Stimulated activated CD4-positive, alpha-beta T cell treated with anti-CD3 and anti-CD28 coated beads, Interleukin-4, amount 100 ng/mL, for 24 hours (primary cell): ENCODE measurements at places on chromosomes 13 and 19.

- DNase-seq: no peak
These were observed 823.5 kb downstream of the GPC5 start for GRCh38 chr13:92221916-92222315.

DNA sequence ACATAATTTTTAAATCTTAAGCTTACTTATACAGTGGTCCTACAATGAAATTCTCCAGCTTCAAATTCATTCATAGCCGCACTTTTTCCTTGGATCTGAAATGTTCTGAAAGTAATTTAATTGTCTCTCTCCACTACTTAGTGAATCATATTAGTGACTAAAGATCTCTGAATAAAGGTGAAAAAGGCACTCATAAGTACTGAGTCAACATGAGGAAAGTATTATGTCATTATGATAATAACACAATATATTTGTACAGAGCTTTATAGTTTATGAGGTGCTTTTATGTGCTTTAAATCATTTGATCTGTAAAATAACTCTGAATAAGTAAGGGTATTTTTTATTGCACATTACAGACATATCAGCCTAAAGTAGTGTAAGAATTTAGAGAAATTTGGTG lies 628.2 kb upstream of the SLITRK5 start:
- DNase-seq: no peak

GRCh38 chr13:102460806-102461205 lies 59.0 kb upstream of the FGF14 start:
- no peak for DNase-seq

- peak; percentile 78 for DNase-seq
These were observed 1.8 kb upstream of the APOE start for GRCh38 chr19:44903602-44904425.

DNA sequence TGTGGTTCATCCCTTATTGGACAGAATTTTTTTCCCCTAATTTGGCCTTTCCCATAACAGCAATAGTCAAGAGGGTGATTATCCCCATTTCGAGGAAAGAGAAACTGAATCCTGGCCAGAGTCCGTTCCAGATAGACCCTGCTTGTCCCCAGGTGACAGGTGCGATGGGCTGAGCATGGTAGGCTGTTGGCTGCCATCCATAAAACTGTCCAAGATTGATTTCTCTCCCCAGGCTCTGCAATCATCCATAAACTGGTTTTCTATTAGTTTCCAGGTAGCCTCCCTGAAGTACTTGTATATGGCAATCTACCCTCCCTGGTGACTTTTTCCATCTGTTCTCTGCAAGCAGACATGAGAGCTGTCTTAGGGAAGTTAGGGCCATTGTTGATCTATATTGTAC lies 25.4 kb downstream of the SERP2 start:
- no peak for DNase-seq

GRCh38 chr19:29685326-29685725 lies 20.1 kb downstream of the PLEKHF1 start:
- no peak for DNase-seq

GRCh38 chr13:33751151-33751550 lies 66.8 kb upstream of the RFC3 start:
- DNase-seq: no peak

DNA sequence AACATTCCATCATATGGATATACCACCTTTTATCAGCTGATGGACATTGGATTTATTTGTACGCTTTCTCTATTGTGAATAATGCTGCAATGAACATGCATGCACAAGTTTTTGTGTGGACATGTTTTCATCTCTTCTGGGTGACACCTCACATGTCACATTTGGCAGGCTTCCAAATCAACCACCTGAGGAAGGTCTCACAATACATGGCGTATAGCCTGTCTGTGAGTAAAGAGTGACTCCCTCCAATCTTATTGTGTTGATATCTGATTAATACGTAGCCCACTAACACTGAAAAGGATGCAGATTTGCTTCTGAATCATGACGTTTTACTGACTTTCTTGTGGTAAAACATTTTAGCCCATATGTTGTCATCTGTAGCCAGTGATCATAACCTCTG lies 61.1 kb downstream of the SLC15A1 start:
- no peak for DNase-seq

DNA sequence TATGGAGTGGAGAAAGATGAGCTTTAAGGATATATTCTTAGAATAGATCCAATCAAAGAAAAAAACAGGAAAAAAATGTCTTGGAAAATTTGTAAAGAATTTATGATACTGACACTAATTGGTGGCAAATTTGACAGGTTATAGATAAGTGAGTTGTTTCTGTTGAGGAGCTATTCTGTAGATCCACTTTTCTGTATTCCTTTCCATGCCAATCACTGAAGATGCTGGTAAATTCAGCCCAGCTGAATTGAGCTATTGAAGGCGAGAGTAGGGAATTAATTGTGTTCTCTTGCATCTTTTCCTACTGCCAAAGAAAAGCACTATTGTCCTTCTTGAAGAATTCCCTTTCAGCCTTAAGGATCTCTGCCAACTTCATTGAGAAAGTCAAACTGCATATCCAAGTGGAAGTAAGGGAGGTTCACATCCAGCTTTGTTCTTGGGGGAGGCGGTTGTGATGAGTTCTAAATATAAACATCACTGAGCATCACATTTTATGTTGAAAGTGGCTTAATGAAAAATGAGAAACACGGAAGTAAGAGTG lies 113.1 kb downstream of the PCDH9 start:
- no peak for DNase-seq

DNA sequence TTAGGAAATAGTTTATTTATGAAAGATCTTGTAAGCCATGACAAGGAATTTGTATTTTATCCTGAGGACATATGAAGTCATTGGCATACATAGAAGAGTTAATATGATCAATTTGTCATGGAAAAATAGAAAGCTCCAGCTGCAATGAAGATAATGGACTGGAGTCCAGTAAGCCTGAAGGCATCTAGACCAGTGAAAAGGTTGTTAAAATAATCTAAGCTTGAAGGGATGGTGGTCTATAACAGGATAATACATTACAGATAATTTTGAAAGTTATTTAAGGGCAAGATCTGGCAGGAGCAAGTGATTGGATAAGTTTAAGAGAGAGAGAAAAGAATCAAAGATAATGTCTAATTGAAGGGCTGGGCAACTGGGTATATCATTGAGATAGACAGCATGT lies 224.2 kb downstream of the GPC6 start:
- DNase-seq: no peak

- DNase-seq: peak; percentile 56
These were observed 288.7 kb downstream of the FOXO1 start for GRCh38 chr13:40377783-40378182.

DNA sequence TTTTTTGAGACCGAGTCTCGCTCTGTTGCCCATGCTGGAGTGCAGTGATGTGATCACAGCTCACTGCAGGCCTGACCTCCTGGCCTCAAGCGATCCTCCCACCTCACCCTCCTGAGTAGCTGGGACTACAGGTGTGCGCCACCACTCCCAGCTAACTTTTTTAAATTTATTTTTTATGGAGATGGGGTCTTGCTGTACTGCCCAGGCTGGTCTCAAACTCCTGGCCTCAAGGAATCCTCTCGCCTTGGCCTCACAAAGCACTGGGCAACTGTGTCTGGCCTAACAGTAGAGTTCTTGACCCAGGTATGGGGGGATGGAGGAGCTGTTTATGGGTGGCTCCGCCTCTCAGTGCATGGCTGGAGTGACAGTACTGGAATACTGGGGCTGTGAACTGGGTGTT lies 59.6 kb downstream of the SMARCA4 start:
- DNase-seq: no peak

DNA sequence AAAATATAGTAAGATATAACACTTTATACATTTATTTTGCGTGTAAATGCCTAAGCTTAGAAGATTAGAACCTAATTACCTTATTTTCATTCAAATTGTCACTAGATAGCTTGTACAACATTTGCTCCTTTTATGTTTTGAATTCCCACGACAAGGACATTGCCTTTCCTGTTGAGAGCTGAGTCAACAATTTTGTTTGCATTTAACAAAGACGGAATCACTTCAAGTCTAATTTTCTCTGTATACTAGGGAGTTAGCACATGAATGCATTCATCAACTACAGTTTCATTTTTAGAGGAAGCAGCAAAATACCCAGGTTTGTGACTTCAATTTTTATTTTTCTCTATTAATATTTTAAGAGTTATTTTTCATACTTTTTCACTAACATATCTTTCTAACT lies 48.7 kb upstream of the PCCA start:
- DNase-seq: no peak

DNA sequence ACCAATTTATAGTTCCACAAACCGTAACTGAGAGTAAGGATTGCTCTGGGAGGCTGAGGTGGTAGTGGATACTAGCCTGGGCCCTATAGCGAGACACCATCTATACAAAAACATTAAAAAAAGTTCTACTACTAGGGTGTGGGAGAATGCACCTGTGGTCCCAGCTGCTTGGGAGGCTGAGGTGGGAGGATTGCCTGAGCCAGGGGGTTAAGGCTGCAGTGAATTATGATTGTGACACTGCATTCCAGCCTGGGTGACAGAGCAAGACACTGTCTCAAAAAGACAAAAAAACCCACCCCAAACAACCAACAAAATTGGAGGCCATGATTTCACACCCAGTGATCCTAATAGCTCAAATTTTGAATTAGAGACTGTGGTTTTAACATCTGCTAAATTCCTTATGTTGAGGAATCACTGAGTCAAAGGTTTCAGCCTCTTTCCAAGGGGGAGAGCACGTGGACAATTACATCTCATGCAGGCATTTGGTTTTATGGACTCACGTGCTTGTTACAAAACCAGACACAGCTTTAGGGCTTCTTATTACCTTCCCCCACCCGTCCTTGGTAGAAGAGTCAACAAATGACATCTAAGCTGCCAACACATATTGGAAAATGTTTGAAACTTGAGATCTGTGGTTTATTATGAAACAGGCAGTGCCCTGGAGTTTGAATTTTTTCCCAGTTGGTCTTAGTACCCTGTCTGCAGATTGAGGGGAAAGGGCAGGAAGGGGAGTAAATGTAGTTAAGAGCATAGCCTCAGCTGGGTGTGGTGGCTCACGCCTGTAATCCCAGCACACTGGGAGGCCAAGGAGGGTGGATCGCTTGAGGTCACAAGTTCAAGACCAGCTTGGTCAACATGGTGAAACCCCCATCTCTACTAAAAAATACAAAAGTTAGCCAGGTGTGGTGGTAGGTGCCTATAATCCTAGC lies 18.5 kb downstream of the CYP2A6 start:
- DNase-seq: no peak

DNA sequence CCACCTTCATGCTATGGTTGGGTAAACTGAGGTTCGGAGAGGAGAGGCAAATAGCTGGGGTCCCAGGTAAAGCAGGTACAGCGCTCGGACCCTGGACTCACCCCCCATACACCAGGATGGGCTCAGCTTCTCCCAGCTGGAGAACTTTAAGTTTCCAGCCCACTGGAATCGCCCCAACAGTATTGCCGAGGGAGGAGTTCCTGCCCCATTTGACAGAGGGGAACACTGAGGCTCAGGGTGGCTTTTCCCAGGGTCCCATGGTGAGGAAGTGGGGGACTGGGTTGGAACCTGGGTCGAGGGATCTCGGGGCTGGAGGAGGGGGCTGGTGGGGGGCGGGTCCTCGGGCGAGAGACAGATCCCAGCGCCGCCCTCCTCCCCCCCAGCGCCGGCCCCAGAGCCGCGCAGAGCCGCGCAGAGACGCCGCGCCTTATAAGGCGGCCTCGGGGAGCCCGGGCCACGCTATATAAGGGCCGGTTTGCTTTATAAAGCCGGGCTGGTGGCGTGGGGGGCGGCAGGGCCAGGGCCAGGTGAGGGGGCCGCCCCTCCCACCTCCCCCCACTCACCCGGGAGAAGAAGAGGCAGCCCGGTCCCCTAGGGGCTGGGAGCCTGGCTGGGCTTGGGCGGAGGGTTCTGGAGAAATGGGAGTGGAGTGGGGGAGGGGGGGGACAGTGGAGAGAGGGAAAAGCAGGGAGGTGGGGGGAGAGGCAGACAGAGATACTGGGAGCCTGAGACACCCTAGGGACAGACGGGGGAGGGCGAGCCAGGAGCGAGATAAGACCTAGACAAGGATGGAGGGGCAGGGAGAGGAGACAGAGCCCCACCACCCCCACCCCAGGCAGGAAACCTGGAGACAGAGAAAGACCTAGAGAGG lies 1.1 kb downstream of the CNN1 start:
- DNase-seq: no peak

DNA sequence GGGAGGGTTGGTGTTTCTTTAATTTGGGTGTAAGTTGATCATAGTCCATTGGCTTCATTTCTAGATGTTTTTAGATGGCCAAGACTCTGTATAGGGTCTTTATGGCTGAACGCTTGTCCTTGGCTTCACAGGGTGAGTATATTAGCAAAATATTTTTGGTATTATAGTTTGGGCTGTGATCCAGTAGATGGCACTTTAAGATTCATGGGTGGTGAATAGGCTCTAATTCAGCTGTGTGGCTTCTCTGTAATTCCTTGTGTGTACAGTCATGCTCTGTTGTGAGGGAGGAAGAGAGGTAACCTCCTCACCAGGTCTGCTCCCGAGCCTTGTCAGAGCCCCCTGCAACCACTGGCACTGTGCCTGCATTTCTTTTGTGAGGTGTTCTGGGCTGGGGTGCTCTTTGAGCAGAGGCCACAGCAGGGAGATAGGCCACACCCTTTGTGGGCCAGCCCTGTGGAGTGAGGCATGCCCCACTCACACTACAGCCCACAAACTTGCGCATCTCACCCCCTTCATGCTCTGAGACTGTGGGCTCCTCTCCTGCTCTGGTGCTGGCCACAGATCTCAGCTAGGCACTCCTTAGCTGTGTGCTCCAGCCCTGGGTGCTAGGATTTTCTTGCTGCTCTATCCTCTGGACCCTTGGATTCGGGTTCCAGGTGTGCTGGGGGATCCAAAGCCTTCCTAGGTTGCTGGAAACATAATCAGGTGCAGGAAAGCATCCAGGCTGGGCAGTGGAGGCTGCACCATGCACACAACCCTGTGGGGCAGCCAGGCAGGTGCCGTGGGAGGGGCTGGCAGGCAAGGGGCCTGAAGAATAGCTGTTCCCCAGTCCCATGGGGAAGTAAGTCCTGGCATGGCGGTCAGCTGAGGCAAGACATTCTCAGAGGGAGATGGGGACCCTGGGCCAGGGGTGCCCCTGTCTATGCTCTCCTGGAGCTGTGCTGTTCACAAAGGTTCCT lies 193.9 kb downstream of the GPC5 start:
- DNase-seq: no peak

- no peak for DNase-seq
These were observed 111.0 kb downstream of the FNDC3A start for GRCh38 chr13:49086722-49087121.

GRCh38 chr13:42553098-42554046 lies 20.6 kb upstream of the TNFSF11 start:
- no peak for DNase-seq

- DNase-seq: no peak
These were observed 460.6 kb downstream of the FGF14 start for GRCh38 chr13:101941095-101941783.
